ENCODE measurements at places on chromosomes 11 and 22.

DNA sequence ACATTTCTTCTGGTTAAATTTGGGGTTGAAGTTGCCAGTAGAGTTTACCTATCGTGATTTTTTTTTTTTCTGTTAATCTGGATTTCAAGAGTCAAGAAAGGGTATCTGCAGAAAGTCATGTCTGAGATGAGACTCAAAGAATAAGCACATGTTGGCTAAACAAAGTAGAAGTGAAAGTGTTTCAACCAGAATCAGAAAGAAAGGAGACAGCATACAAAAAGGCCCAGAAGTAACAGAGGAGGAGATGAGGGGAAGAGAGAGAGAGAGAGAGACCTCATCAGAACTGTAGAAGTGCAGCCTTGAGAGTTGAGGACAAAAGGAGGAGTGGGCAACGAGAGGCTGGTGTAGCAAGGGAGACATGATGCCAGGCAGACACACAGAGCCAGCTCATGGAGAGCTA is 54.9 kb downstream of the SVIP start:
- no peak for DNase-seq

DNA sequence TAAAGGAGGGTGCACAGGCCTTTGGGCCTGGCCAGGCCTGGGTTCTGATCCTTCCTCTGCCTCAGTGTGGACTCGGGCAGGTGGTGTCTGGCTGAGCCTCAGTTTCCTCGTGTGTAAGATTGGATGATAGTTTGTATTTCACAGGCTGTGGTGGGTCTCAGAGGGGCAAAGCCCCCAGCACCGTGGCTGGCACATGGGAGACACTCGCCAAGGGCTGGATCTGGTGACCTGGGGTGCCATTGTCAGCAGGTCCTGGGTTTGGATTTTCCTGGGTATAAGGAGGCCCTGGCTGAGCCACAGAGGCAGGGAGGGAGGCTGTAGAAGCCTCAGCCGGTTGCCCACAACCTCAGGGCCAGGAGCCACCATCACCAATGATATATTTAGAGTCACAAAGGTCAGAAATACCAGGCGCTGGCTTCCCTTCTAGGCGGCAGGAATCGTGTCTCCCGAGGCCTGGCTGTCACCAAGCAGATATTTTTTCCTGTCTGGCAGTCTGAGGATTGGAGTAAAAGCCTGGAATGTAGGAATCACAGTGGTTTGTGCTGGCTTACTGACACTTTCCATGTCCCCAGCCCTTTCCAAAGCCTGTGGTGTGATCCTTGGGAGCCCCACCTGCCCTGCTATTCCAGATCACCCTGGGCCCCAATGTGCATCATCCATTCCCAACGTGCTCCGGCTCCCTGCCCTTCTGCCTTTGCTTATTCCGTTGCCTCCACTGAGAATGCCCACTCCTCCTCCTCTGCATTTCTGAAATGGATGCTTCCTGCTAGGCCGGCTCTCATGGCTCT is 15.6 kb downstream of the KCNC1 start:
- DNase-seq: no peak

DNA sequence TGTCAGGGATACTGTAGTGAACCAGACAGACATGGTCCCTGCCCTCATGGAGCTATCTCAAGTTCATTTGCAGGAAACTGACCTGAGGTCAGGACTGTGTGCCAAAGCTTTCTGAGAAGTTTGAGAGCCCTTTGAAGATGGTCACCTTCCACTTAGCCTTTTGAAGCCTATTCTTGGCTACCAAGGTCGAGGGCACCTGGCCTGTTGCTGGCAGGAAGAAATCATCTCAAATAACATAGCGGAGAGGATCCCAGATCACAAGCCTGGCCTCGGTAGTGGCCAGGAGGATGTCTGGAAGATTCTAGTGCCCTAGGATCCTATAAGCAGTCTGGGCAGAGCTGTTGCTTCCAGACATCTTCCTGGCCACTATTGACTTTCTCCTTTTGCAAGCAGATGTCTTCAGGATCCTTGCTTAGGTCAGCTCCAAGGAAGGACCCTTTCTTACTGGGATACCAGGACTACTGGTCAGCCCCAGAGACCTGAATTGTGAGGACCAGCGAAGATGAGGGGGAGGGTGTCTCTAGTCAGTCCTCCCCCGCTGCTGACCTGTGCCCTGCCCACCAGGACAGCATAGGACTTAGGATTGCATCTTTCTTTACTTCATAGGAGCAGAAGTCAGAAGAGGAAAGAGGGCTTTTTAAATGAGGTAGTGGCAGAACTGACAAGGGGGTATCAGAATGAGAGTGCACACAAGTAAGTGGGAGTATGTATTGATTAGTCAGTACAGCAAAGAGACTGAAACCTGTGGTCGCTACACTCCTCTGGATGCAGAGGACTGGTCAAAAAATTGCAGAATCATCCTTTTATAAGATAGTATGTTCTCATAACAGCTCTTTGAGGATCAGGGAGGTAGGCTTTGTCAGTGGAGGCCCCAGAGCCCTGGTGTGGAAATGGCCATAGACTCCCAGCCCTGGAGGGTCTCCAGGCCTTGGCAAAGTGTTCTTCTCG is 94.8 kb downstream of the TEAD1 start:
- no peak for DNase-seq

DNA sequence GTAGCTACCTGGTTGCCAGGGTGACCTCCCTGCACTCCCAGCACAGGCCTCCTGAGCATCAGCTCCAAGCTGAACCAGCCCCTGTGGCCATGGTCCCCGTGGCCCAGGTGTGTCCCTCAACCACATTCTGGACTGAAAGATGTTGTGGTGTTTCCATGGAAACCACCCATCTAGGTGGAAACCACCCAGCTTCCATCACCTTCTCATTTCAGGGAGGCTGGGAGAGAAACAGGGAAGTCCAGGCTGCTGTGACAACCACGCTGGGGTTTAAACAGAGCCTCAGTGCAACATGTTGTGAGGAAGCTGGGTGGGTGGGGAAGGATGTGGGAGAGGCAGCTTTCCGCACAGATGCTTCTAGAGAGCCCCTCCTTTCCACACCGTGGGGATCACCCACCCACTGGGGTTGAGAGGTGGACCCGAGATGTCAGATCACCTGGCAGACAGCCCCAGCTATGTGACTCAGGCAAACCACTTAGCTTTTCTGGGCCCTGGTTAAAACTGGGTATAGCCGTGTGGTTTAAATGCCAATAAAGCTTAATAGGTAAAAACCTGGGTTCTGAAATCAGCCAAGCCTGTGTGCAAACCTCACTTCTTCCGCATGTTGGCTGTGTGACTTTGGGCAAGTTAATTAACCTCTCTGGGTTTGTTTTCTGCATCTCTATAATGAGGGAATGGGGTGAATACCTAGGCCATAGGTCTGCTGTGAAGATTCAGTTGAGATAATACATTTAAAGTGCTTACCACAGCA is 46.4 kb downstream of the CD82 start:
- DNase-seq: no peak

DNA sequence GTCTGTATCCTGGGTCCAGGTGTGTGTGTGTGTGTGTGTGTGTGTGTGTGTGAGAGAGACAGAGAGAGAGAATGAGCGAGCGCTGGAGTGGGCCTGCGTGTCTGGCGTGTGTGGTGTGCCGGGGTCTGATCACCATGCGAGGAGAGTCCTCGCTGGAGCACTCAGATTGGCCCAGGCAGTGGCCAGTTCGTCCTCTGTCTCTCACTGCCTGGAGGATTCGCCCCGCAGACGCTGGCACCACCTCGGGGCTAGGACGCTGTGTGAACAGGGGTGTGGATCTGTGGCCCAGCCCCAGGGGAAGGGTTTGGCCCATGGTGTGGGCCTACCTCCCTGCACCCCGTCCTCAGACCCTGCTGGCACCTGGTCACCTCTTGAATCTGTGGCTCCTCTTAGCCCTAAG is 11.6 kb upstream of the CACNA1I start:
- DNase-seq: no peak

DNA sequence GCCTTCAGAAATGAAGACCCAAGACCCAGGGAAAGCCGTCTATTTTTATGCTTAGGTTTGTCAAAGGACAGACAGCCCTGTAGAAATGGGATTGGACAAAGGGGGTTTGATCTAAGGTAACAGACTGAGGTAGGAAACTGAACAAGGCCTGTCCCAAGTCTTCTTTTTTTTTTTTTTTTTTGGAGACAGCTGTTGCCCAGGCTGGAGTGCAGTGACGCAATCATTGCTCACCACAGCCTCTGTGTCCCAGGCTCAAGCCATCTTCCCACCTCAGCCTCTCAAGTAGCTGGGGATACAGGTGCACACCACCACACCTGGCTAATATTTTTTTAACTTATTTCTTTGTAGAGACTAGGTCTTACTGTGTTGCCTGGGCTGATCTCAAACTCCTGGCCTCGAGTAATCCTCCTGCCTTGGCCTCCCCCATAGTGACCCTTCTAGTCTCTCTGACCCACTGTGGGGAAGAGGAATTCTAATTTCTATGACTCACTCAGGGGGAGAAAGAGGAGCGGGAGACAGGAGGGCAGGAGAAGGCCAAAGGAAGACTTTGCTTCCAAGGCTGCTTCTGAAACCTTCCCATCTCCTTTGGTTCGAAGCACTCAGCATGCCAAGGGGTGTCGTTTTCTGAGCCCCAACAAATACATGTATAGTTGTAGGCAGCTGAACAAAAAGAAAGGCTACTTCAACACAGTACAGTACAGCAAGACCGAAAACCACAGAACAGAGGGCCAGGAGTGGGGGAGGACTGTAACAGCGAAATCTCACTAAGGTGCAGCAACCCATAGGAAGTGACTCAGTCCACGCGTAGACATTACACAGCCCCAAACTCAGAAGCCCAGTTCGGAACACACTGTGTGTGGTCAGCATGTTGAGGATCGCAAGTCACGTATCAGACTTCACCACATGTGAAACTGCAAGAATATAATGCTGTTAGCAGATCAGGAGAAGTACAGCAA is 872 bp downstream of the TMA7B start:
- peak; percentile 77 for DNase-seq

GRCh38 chr11:72309641-72310040 is 65.7 kb upstream of the PHOX2A start:
- no peak for DNase-seq

GRCh38 chr11:132811649-132812048 is 720.7 kb downstream of the OPCML start:
- no peak for DNase-seq

DNA sequence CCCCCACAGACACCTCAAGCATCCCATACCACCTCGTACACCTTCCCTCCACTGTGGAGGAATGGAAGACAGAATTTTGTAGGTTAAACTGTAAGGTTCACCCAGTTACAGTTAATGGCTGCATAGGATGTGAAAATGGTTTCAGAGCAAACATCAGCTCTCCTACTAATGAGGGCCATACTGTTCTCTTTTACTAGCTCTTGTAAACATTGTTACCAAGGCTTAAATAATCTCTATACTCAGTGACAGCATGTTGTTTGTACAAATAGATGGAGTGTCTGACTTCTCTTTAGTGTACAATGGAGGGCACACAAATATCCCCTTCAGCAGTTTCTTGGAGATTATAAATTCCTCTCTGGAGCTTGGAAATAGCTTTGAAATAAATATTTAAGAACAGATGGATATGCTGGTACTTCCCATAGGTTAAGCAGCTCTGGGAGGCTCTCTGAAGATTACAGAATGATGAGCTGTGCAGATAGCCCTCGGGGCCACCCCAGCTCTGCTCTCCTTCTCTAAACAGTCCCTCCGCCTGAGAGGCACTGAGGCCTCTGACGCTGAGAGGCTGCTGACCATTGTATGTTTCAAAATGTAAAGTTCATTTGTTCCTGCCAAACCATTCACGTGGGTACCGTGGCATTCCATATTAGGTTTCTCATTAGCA is 25.7 kb downstream of the TTC12 start:
- no peak for DNase-seq

GRCh38 chr22:17902960-17903359 is 121.4 kb downstream of the MICAL3 start:
- no peak for DNase-seq

- peak; percentile 35 for DNase-seq
These were observed 33.0 kb upstream of the SOX10 start for GRCh38 chr22:38017272-38017920.

- no peak for DNase-seq
These were observed 57.6 kb downstream of the KCNJ4 start for GRCh38 chr22:38397189-38398085.

- peak; percentile 44 for DNase-seq
These were observed 4.5 kb upstream of the TP53I11 start for GRCh38 chr11:44955015-44955738.

DNA sequence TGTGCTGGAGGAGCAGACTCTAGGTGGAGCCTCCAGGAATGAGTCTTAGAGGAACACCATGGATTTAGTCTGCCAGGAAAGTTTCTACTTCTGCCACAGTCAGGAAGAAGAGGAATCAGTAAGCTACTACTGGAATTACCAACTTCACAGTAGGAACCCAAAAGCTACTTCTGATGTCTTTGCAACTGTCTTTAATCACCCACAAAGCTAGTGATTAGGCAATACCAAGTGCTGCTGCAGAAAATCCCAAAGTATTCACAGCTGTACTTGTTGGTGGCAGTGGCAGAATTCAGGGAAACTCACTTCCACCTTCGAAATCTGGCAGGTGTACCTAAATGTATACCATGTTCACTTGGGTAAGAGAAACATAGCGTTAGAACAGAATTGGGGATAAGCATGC is 264.5 kb upstream of the SORL1-AS1 start:
- no peak for DNase-seq

- no peak for DNase-seq
These were observed 24.0 kb downstream of the TSPAN18 start for GRCh38 chr11:44750551-44751465.

DNA sequence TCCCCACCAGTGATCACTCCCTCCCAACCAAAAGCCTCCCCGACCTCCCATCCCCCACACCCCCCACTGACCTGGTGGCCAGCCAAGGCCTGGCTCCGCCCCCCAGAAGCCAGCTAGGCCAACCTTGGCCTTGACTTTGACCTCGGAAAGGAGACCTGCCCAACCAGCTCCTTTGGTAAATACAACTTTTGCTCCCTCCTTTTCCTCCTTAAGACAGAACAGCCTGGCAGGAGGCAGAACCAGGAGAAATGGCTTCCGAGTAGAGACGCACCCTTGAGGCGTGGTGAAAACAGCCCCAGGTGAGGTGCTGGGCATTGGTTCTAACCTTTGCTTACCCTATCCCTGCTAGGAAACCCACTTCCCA is 27.0 kb downstream of the PLEKHA7 start:
- no peak for DNase-seq

DNA sequence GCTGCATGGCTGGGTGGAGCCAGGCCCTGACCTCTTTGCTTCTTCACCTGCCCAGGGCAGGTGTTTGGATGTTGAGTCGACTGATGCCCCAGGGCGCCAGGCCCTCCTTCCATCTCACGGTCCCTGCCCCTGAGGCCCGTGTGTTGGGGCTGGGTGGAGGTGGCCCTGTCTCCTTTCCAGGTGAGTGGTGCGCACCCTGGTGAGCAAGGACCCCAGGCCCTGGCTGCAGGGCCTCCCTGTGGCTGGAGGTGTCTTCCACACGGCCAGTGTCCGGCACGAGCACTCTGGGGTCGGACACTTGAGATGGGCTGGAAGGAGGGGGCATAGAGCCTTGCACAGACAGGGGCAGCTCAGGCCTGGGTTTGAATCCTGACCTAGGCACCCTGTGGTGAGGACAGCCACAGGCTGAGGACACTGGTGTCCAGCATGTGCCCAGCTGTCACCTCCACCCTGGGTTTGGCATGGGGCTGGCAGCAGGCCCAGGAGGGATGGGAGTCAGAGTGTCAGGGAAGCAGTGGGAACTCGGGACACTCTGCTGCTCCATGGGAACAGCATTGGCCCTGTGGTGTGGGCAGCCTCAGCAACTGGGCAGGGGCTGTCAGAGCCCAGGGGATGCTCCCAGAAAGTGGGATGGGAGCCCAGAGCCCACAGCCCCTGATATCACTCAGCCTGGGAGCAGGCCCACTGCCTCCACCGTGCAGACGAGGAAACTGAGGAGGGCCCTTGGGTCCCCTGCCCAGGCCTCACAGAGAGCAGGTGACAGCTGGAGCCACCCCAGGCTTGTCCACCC is 37.1 kb upstream of the CCDC188 start:
- DNase-seq: no peak

GRCh38 chr22:43262990-43263644 is 76.2 kb upstream of the TTLL12 start:
- DNase-seq: no peak

GRCh38 chr22:20852076-20852475 is 6.5 kb downstream of the PI4KA start:
- no peak for DNase-seq

Measured in HFF-Myc (cell line).